ENCODE measurements at places on chromosomes 16 and 17.
A peak's percentile ranks its signal among the peaks of the same experiment; 100 is the strongest.

DNA sequence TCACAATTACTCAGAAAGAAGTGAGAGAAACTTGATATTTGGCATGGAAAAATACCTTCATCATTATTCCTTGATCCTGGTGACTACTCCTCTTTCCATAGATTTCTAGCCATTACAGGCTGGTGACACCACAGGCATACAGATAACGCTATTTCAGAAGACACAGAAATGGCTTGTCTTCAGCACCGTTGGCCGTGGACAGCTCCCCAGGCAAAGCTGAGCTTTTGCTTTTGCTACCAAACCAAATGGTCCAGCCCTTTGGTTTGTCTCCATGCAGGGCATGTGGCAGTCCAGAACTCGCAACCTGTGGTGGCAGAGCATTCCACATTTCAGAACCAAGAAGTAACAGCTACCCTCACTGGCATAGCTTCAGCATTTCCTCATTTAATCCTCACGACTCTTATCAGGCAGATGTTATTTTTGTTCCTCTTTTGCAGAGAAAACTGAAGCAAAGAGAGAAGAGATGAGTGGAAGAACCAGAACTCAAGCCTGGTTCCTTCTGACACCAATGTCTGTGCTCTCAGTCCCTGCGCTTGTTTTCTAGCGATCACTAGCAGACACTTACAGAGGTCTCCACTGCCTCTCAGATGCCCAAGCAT is 55.5 kb downstream of the HS3ST4 start:
- no peak for DNase-seq

- DNase-seq: no peak
These were observed 8.0 kb downstream of the STAT5B start for GRCh38 chr17:42268236-42268635.

GRCh38 chr16:4846503-4846900 is 586 bp downstream of the GLYR1 start:
- DNase-seq: peak; percentile 26

DNA sequence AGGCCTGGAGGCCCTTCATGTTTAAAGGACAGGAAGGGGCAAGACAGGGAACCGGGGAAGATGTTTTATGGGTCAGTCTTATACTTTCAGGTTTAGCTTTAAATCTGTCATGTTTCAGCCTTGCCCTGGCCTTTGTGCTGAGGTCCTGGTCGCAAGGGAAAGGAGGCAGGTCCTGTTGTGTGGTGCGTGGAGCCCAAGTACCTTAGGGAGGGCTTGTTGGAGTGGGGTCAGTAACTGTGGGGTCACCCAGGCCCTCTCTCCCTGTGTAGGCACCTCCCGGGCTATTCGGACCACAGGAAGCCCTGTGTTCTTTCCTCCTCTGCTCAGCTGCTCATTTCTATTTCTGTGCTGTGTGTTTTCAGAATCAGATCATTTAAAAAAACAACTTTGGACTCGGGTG is 42.7 kb downstream of the MPRIP start:
- DNase-seq: no peak

GRCh38 chr17:26963163-26963503 is 330.8 kb upstream of the WSB1 start:
- no peak for DNase-seq

- no peak for DNase-seq
These were observed 370.2 kb upstream of the MAF start for GRCh38 chr16:79970551-79971236.

GRCh38 chr17:1298606-1299005 is 19.1 kb downstream of the TRARG1 start:
- peak; percentile 56 for DNase-seq

GRCh38 chr16:9275377-9275776 is 183.9 kb downstream of the HAPSTR1 start:
- no peak for DNase-seq

DNA sequence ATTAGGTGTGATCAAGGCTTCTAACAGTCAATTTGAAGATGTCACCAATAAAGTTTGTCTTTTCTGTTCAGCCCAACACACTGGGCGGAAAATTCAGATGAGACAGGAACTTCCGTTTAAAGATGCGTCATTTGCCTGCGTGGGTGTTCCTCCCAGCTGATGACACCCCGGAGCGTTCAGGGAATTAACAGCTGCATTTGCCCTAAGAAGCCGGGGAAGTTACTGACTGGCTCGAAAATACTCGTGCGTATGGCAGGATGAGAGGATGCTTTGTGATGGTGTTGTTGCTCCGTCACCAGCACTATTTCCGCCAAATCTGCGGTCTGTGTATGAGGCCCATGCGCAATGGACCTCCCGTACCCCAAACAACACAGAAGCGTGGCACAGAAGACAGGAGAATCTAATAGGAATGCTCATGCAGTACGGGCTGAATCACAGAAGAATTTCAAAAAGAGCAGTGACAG is 11.9 kb upstream of the PVALEF start:
- no peak for DNase-seq

GRCh38 chr16:10981697-10982216 is 37.4 kb downstream of the CLEC16A start:
- DNase-seq: peak; percentile 61

GRCh38 chr17:33689725-33690124 is 396.6 kb upstream of the ASIC2 start:
- no peak for DNase-seq

DNA sequence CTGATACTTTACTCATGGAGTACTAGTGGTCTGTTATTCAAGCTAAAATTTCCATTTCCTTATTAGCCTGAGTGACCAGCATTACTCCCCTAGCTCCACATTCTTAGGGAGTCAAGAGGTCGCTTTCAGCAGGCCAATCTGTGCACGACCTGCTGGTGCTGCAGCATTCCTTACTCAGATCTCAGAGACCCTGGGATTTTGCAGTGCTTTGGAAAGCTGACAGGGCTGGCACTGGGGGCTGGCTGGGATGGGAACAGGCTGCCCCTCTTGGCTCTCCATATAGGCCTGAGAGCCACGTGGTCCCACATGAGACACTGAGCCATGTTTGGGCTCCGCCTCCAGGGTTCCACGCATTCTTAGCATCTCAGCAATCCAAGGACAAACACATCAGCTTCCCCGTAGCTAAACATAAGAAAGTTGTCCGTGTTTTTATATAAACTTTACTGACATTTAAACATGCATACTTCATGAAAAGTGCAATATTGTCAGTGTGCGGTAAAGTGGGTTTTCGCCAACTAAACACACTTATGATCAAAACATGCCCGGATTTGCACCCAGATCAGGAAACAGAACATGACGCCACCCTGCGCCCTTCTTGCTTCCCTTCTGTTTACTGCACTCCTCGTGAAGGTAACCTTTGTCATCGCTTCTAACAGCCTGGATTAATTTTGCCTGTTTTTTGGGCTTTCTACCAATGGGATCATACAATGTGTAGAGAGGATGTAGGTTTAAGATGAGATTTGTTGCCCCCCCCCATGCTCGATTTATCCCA is 254.5 kb upstream of the CACNG5 start:
- DNase-seq: no peak
